ENCODE measurements at places on chromosomes 4 and X. TPM values are rescaled to one million over a fixed set of nuclear protein-coding genes. Genes with fewer than 3 reads are reported as not detected.

DNA sequence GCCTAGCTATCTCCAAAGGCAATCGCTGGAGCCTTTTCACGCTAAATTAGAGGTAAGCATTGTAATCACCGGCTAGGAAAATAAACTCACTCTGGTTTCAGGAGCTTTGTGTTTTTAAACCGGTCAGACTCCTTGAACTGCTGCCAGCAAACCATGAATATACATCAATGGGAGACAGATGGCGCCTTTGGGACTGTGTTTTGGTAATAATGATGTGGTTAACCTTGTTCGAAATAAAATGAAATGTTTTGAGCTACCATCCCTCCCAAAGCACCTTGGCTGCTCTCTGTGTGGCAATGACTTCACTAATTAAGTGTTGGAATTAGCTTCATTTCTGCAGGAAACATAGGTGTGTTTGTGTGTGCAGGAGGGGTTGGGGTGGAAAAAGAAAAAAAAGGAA is 65.3 kb downstream of the CLNK start:
- DNase-seq: no peak

GRCh38 chr4:126627255-126627654 is 1005.5 kb upstream of the INTU start:
- DNase-seq: no peak

DNA sequence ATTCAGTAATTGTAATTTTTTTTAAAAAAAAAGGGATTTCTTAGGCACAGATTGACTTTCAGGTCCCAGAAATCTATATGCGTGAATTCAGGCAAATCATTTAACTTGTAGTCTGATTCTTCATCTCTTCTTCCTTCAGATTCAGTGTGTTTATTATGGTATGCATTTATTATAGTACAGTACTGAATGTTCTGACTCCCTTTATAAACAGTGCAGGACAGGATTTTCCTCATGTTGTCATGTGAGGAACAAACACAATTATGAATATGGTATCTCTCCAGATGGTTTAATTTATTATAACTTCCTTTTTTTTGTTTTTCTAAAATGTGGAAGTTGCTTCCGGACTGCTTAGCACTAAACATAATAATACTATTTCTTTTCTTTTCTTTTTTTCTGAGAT is 54.2 kb downstream of the RPS3A start:
- DNase-seq: no peak

DNA sequence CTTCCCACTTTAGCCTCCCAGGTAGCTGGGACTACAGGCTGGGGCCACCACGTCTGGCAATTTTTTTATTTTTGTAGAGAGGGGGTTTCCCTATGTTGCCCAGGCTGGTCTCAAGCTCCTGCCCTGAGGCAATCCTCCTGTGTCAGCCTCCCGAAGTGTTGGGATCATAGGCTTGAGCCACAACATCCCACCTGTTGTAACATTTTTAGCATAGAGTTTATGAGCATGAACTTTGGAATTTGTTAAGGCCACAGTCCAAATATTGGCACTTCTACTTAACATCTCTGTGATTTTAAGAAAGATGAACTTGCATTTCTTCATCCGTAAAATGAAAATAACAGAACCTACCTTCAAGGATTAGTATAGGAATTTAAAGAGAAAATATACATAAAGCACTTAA is 445.6 kb downstream of the IQCM start:
- DNase-seq: no peak

The TRIML2 gene
- polyA plus RNA-seq: not detected

GRCh38 chr4:145779319-145779801 is 99.4 kb downstream of the C4orf51 start:
- DNase-seq: no peak

GRCh38 chr4:98423009-98423408 is 161.8 kb downstream of the RAP1GDS1 start:
- no peak for DNase-seq

The BEX2 gene
- 1.2 TPM for polyA plus RNA-seq

The ZNF185 gene
- polyA plus RNA-seq: 8.3 TPM
